T-helper 22 cell (primary cell): ENCODE measurements at places on chromosomes 5 and 9.

DNA sequence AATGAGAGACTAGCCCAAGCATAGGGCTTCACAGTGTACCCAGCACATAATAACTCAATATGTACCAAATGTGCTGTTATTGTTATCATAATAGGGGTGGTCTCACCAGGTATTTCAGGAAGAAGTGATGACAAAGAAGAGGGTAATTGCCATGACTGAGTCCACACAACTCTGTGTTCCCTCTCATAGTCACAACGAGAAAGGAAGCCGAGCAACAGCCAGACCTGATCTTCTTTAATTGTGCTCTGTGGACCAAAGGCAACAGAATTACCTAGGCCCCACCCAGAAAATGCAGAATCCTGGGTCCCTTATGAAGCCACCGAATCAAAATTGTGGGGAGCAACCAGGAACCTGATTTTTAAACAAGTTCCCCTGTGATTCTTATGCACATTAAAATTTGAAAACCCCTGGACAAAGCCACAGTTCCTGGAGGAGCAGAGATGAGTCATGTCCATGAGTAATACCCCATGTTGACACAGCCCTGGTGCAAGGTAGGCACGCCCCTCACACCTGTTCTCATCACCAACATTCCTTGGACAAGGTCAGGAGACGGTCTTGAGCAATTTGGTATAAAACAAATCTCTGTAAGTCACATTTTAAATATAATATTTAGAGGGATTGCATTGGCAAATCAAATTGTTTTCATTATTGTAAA is 5.2 kb downstream of the FGF1 start:
- no peak for DNase-seq

DNA sequence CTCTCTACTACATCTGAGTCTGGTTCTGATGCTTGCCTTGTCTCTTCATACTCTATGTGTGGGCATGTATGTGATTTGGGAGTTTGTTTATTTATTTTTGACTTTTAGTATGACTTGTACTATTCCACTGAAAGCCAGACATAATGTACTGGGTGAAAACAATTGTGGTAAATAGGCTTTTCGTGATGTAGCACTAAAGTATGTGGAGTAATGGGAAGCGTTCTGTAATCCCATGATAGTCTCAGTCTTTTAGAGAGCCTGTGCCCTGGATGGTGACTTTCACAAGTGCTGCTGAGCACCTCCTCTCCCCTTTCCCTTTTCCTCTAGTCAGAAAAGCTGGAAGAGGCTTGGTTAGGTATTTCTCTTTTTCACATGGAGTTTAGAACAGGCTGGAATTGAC is 85.8 kb upstream of the S1PR3 start:
- no peak for DNase-seq

DNA sequence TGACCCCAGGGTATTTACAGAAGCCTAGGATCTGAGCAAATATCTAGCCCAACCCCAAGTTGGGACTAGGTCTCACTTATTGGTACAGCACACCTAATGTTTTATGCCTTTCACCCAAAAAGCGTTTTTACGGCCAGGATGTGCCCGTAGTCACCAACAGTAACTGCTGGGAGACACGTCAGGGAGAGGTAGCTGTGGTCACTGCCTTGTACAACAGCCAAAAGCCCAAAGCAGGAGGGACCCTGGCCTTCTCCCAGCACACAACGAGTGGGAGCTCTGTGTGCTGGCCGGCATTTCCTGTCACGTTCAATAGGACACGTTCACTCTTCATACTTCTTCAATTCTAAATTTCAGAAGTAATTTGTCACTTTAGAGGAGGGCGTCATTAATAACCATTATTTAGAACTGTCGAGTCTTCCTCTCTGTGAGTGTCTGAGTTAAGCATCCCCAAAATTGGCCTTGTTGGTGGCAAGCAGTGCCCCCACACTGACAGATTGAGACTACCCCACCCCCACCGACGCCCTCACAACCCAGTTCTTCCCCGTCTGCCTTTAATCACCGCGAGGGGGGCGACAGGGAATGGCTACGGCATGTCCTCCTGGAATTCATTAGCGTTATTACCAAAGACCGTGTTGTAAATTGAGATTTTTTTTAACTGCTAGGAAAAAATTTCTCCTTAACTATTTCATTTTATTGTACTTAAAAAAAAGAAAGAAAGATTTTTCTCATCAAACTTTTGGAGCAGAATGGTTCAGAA is 80.7 kb downstream of the MVB12B start:
- DNase-seq, result no peak

GRCh38 chr9:97625620-97626019 is 7.5 kb downstream of the TSTD2 start:
- no peak for DNase-seq

GRCh38 chr5:173328844-173329490 is 753 bp upstream of the STC2 start:
- DNase-seq, result no peak

- DNase-seq, result no peak
Observed at GRCh38 chr5:14211818-14212803, 69.0 kb downstream of the TRIO start.

- DNase-seq, result no peak
Observed at GRCh38 chr9:93461414-93461743, 8.0 kb upstream of the FAM120AOS start.

DNA sequence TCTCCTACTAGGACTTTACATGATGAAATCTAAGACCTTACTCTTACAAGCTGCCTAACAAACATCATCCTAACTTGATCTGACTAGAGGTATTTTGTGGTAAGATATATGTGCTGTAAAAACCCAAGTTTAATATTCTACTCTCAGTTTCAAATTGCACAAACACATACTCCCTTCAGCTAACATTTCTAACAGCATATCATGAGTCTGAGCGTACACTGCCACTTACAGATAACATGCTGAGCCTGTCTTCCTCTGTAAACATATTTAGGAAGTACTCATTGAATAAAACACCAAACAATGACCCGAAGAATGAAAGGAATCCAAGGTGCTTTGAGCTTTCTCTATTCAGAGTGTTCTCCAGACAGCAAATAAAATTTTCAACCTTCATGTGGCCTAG is 7.9 kb upstream of the ESM1 start:
- DNase-seq, result no peak

DNA sequence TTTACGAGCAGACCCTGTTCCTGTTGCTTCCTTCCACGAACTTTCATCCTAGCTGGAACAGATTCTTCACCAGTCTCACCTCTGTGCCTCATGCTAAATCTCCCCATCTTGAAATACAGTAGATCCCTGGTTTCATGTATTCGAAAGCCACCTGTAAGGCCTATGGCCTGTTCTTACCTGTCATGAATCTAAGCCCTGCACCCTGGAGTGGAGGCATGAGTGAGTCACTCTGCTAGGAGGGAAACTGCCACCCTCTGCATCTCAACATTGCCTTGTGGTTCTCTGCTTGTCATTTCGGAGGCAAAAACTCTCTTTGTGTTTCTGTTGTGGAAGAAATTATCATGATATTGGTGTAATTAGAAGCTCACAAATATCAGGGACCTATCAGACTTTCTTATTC is 320.0 kb downstream of the ENC1 start:
- DNase-seq, result no peak

- DNase-seq, result no peak
Observed at GRCh38 chr5:9401786-9402472, 143.9 kb downstream of the SEMA5A start.

- DNase-seq, result no peak
Observed at GRCh38 chr9:20753761-20754160, 69.7 kb downstream of the FOCAD start.

DNA sequence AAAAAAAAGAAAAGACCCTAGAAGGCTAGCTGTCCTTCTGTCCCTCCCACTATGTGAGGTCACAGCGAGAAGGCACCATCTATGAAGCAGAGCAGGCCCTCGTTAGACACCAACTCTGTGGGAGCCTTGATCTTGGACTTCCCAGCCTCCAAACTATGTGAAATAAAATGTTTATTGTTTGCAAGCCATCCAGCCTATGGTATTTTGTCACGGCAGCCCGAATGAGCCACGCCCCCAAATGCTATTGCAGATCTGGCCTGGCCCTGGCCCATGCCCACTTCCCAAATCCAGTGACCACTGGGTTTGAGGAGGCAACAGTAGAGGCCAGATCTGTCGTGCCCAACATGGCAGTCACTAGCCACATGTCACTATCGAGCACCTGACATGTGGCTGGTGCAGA is 10.8 kb downstream of the STK10 start:
- no peak for DNase-seq

DNA sequence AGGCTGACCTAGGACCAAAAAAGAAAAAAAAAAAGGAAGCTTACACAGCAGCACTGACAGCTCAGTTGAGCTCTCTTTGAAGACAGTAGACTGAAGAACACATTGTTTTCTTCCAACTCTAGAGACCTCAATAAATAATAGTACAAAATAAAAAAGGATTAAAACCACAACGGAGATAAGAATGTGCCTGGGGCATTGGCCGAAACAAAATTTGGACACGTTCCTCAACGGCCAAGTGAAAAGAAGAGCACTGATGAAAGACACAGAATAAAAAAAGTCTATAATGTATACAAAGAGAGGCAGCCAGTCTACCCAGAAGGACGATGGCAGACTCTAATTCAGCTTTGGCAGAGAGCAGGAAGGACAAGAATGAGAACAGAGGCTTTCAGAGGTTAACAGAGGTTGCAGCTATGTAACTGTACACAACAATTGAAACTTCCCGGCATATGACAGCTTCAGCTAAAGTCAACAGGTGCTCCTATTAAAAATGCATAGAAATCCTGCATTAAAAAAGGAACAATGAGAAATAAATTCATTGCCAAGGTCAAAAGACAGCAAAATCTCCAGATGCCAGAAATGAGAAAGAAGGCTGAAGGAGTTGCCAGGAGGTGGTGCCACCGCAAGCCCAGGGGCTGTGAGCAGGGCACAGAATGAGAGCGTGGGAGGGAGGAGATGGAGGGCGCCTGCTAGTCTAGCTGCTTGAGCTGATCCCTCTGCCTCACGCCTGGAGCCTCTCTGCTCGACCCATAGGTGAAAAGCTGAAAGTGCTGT is 113.9 kb downstream of the DCP2 start:
- DNase-seq, result no peak

DNA sequence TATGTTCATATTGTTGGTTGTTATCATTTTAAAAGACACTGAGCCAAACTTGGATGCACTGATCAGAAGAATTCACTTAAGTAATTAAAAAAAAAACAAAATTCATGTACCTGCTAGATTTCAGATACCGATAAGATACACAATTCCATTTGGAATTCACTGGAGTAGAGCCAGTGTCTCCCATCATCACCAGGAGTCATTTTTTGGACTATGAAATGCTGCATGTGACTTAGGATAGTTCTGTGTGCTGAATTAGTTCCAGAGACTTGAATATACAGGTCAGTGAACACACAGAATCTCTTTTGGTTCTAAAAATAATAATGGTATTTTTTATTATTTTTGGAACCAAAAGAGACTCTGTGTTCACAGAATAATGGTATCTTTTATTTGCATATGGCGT is 482.6 kb upstream of the PIK3R1 start:
- DNase-seq, result no peak

- no peak for DNase-seq
Observed at GRCh38 chr5:73120222-73121118, at the start of gene TMEM171. TMEM171 (plus strand) TSS chr5:73120575; CDS start chr5:73123374, 2,799 bp downstream.

DNA sequence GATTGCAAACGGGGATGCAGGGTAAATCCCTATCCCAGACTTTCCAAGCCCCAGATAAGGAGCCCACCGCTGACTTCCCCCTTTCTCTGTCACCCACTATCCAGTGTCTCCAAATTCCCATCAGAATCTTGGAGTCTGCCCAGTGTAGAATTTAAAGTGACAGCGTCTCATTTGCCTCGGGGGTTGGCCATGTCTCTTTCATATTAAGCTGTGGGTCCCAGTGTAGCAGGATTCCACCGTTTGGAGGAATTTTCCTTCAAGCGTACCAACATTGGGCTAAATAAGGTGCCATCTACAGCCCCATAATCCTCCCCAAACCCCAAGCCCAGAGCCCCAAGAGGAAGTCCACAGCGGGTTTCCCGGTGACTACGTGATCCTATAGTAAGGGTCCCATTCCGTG is 1.1 kb downstream of the BRINP1 start:
- no peak for DNase-seq

DNA sequence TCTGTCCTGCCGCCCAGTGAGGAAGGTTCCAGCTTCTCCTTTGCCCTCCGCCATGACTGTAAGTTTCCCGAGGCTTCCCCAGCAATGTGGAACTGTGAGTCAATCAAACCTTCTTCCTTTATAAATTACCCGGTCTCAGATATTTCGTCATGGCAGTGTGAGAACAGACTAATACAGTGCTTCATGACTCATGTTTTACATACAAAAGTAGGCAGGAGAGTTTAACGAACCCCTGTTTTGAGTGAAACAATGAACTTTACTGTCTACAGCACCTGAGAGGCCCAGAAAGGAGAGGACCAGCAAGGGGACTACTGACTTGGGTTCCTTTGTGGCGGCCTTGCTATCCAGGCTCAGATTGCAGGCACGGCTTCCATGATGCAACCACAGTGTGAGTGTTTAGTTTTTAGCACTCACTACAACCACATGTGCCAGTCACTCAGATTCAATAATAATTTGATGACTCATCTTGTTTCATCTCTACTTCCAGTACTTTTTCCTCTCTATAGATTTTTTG is 139.1 kb upstream of the CLINT1 start:
- DNase-seq, result no peak

GRCh38 chr9:70479880-70480291 is 65.4 kb upstream of the KLF9 start:
- DNase-seq, result no peak

GRCh38 chr5:13993926-13994325 is 49.4 kb upstream of the DNAH5 start:
- no peak for DNase-seq

GRCh38 chr9:100099722-100100042 is 639 bp downstream of the INVS start:
- DNase-seq, result no peak

- no peak for DNase-seq
Observed at GRCh38 chr5:137497396-137498290, 1.5 kb downstream of the SPOCK1 start.

- no peak for DNase-seq
Observed at GRCh38 chr9:35691757-35692301, 2.1 kb upstream of the TPM2 start.

DNA sequence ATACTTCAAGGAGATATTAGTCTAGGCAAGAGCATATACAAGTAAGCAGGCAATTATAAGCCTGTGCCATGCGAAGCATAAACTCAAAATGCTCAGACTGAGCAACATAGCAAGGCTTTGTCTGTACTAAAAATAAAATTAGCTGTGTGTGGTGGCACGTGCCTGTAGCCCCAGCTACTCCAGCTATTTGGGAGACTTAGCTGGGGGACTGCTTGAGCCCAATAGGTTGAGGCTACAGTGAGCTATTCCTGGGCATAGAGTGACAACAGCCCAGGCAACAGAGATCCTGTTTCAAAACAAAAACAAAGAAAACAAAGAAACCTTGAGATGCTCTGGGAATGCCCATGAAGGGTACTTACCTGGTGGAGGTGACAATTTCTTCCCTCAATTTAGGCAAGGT is 130.5 kb upstream of the ZNF608 start:
- no peak for DNase-seq
